CD4-positive, alpha-beta T cell treated with Interferon alpha-2 for 1 hour (primary cell): ENCODE measurements at places on chromosomes 11 and 22.
A peak's percentile ranks its signal among the peaks of the same experiment; 100 is the strongest.

- no peak for DNase-seq
Observed at GRCh38 chr22:32073823-32074380, 30.8 kb downstream of the SLC5A1 start.

- no peak for DNase-seq
Observed at GRCh38 chr22:27063406-27063805, 406.0 kb downstream of the MIAT start.

DNA sequence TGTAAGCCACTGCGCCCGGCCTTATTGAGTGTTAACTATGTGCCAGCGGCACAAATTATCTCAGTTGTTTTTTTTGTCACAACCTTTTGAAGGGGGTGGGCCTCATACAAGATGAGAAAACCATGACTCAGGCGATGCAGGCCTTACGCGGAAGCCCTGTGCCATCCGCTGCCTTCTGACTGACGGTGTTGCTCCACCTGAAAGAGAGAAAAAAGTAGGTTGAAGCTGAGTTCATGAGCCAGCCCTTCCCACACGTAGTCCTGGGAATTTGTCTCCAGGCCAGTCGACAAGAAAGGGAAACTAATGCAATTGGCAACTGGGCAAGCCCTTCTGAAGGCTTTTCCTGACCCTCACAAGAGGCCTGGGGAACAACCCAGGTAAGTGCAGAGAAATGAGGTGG lies 96.9 kb upstream of the CRYBB3 start:
- DNase-seq: no peak

- DNase-seq: no peak
Observed at GRCh38 chr22:23218053-23218866, 38.0 kb downstream of the BCR start.

- no peak for DNase-seq
Observed at GRCh38 chr11:19594326-19594725, 118.3 kb upstream of the NAV2 start.

GRCh38 chr11:41713030-41713429 lies 253.6 kb upstream of the LRRC4C start:
- DNase-seq: no peak

DNA sequence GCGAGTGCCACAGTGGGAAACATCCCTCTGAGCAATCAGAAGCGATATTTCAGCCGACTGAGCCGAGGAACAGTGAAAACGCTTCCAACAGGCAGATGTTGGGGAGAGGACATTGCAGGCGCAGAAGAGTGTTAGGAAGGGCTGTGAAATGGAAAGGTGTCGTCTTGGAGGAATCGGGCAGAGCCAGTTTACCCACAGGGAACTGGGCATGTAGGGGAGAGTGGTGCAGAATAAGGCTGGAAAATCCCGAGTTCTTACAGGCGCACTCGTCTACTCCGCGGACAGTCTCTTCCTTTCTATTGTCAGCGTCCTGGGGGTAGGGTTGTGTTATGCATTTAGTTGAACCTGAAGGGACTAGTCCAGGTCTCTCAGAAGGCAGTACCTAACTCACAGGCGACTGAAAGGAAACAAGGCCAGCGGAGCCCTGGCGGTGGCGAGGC lies 1.1 kb upstream of the APLP2 start:
- no peak for DNase-seq

DNA sequence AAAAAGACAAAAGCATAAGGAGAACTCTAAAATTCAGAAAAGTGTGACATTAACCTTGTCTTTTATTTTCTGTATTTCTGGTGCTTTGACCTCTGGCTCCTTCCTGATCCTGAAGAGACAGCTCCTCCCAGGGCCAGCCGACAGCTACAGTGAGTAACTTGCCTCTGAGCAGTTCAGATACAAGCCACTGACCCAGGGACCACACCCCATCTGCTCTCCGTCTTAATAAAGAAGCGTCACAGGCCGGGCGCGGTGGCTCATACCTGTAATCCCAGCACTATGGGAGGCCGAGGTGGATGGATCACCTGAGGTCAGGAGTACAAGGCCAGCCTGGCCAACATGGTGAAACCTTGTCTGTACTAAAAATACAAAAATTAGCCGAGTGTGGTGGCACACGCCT lies 6.5 kb downstream of the MLC1 start:
- no peak for DNase-seq

GRCh38 chr22:29636751-29637150 lies 33.3 kb downstream of the NF2 start:
- no peak for DNase-seq

DNA sequence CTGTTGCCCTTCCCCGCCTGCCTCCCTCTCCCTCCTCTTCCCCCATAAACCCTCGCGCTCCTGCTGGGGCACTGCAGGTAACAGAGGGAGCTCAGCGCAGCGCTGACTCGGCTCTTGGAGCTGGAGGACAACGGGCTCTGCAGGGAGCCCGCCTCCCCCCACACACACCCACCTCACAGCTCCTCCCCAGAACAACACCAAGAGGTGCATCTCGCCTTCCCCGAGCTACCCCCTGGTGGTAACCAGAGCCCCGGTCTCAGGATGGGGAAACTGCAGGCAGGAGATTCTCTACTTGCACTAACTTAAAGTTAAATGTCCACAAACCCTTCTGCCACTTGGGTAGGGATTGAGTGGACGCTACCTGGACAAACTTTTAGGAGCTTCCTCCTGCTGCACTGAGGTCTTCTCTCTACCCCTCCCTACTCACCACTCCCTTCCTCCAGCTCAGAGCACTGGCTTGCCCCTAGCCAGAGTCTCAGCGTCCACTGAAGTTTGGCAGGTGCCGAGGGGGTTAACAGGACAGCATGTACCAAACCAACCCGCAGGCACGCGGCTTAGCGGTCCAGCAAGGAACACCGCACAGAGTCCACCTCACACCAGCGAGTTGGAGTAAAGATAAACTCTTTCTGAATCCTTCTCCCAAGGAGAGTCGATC lies 4.0 kb upstream of the SCN4B start:
- DNase-seq: peak; percentile 22

DNA sequence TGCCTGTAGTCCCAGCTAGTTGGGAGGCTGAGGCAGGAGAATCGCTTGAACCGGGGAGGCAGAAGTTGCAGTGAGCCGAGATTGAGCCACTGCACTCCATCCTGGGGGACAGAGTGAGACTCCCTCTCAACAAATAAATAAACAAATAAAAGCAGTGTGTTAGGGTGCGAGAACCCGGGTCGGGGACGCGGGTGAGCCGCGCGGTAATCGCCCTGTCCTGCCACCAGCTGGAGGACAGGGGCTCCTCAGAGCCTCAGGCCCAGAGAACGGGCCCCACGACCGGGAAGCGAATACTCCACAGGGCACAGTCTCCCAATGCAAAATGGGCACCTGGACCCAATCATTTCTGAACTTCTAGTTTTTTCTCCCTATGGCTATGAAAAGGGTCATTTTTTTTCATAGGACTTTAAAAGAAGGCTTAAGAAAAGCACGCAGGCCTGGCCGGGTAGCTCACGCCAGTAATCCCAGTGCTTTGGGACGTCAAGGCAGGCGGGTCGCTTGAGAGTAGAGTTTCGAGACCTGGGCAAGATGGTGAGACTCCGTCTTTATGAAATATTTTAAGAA lies 744 bp upstream of the MCM5 start:
- DNase-seq: no peak

GRCh38 chr11:45045683-45046471 lies 95.2 kb upstream of the TP53I11 start:
- no peak for DNase-seq

DNA sequence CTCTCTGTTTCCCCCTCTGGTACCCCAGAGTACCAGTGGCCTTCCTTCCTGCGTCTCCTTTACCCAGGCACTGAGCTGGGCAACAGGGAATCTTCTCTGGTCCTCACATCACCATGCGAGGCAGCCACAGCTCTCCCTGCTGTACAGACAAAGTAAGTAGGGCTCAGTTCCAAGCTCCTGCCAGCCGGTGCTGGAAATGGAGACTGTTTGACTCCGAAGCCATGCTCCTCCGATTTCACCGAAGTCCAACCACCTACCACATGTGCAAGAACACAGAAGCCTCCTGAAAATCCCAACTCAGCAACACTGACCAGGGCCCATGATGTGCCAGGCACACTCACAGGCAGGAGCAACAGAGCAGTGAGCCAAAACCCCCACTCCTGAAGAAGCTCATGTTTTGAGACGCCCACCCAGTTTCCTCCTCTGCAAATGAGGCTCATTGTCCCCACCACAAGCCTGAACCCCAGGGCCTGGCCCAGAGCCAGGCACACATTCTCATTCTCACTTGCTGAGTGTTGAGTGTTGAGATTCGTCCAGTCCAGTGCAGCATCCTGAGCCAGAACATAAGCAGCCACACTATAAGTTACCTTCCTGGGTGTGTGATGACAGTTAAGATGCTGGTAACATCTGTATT lies 156.0 kb downstream of the MPPED1 start:
- DNase-seq: no peak

GRCh38 chr11:99803501-99803900 lies 782.8 kb downstream of the CNTN5 start:
- no peak for DNase-seq
